Activated T-cell treated with anti-CD3 and anti-CD28 coated beads, Interleukin-2, amount 50 U/mL, for 48 hours (primary cell): ENCODE measurements at places on chromosomes 16 and 17.
A peak's percentile ranks its signal among the peaks of the same experiment; 100 is the strongest.

GRCh38 chr17:9880582-9880999, 24.5 kb downstream of the RCVRN start:
- no peak for DNase-seq

DNA sequence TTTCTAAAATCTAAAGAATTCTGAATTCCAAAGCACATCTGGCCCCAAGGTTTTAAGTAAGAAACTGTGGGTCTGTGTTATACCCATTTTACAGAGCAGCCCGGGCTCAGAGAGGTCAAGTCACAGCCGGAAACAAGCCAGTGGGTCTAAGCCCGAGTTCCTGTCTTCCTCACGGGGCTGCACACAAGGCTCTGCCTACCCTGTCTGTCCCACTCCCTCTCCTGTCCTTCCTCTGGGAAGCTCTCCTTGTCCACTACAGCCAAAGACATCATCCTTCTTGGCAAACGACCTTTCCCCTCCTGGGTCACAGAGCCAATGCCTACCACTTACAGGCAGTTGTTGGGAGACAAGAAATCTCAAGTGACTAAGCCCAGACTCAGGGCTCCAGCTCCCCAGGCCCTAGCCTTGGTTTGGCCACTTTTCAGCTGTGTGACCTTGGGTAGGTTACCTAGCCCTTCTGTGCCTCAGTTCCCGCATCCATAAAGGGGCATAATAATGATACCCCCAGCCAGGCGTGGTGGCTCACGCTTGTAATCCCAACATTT, 55.6 kb upstream of the MAP3K14 start:
- no peak for DNase-seq

DNA sequence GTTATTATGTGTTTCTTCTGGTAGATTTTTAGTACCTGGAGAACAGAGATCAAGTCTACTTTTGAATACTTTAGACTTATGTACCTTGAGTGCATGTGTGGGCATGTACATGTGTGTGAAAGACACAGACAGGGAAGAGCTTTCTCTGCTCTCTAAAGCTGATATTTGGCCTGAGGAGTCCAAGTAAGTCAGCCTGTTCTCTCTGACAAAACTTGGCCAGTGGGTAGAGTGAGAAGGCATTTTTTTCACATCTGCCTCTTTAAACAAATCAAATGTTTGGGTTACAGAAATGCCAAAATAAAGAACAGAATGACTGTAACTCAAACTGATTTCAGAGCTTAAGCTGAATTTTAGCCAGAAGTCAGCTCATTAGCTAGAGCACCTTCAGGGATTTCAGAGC, 309.7 kb upstream of the DYNLRB2 start:
- no peak for DNase-seq

DNA sequence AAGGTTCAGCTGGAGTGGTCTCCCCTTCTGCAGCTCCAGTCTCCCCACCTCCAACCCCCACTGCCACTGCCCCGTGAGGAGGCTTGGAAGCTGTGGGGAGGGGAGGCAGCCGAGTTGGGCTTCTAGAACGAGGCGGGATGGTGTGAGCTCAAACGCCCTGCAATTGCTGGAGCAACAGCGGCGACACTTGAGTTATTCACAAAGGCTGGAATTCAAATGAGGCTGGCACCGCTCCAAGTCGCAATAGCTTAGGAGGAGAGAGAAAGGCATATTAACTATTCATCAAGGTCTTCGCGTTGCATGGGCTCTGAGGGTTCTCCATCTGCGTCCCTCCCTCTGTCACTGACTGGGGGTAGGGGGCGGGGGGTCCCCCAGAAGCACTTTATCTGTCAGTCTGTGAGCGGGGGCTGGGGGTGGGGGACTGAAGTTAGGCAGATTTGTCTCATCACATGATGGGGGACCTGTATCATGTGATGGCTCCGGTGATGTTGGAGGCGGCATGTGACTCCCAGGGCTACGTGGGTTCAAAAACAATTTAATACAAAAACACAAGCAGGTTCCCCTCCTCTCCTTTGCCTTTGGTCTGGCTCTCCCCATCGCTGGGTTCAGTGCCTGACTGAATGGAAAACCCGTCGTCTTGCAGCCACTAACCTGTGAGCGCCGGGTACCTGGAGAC, 70.5 kb downstream of the RBBP6 start:
- peak; percentile 29 for DNase-seq

DNA sequence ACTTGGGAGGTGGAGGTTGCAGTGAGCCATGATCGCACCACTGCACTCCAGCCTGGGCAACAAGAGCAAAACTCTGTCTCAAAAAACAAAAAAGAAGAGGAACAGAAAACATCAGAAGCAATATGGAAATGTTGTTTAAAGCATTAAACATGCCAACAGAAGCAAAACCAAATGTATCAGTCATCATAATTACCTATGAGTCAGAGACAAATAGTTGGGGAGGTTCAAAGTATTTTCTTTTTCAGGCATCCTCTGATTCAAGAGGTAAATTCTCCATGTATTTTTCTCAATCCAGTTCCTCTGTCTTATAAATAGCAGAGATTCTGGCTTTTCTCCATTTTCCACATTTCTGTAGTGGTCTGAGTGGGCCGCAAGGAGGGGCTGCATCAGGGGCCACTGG, 2.1 kb upstream of the TM4SF5 start:
- DNase-seq: no peak

DNA sequence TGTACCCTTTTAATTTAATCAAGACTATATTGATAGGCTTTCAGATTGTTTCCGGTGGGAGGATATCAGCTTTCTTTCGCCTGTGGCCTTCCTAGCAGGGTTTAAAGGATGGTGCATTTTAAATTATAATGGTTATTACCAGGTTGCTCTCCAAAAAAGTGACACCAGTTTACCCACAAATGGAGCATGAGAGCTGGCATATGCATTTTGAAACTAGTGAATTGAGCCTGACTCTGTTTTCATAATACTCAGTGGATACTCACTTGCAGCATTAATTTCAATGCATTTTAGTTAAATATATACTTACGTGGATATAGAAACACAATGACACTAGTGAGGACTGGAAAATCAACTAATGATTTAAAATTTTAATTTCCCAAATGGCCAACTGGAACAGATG, 5.8 kb downstream of the MYL4 start:
- no peak for DNase-seq

- no peak for DNase-seq
Measured at GRCh38 chr17:306536-307294, 45.9 kb downstream of the RPH3AL start.

DNA sequence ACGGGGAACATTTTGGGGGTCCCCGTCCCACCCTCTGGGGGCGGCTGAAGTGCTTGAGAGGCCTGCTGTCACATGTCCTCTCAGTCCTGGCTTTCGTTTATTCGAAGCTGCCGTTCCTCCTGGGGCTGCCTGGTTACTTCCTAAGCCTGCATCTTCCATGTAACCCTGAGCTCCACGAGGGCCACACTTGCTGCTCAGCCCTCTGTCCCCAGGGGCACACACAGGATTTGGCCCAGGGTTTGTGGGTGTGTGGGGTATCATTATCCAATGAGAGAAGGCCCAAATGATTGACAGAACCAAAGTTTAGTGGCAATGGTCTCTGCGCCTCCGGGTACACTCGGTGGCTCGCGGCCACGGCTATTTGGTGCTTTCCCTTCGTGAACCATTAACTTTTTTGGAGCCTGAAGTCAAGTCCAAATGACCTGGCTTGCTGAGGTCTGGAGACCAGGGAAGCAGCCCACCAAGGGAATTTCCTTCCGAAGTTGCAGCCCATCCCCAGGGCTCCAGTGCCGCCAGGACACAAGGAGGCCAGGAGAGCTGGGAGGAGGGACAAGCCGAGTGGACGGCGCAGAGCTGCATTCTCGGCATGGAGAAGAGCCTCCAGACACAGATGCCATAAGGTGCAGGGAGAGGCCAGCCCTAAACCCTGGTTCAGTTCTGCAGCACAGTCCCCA, 131.4 kb upstream of the FOXF1 start:
- DNase-seq: no peak

DNA sequence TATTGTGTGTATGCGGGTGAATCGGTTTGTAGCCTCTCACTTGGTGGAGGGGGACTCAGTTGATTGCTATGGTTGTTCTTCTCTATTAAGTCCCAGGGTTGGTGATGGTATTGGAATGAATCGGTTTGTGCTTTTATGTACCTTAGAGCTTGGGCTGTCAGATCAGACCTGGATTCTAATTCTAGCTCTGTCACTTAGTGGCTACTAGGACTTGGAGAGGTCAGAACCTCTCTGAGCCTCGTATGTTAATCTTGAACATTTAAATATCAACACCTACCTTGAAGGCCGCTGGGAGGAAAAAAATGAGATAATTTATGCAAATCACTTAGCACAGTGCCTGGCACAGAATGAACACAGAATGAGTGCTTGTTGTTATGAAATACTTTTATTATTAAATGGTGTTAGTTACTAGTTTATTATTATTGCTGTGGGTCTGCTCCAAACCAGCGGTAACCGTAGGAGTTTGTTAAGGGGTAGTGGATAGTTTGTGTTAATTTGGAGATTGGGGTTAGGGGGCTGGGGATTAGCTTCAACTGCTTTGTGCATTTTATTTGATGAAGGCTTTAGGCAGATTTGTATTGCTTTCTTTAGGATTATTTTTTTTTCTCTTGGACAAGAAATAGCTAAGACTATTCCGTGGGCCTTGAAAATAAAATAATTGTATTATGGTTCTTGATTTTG, 3.5 kb downstream of the KDM6B start:
- DNase-seq: no peak
